Stimulated activated CD8-positive, alpha-beta memory T cell treated with anti-CD3 and anti-CD28 coated beads, Interleukin-2, amount 100 ng/mL, for 1 hour (primary cell): ENCODE measurements at places on chromosomes 7 and 10.

DNA sequence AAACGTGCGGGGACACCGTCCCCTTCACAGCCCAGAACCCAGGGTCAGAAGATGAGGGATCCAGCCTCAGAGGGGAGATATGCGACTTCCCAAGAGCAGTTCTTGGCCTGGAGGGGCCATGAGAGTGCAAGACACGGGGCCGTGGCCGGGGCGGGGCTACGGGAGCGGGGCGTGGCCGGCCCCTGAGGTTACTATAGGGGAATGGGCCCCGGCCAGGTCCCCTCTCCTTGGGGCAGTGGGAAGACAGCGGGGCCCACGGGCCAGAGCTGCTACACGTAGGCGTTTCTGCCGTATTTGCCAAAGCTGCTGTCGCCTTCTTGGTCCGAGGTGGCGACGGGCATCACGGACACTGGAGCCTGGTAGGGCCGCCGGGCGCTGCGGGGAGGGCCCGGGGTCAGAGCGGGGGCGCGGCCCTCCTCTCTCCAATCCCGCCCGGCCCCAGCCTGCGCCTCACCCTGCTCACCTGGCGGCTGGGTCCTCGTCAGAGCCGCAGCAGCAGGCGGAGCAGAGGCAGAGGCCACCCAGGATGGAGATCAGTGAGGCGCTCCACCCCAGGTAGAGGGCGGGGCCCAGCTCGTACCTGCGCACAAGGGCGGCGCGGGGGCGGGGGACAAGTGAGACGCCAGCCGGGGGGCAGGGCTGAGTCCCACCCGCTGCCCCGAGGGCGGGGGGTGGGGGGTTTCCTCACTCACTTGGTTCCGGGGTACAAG, 5.3 kb downstream of the CLDN15 start:
- no peak for DNase-seq

DNA sequence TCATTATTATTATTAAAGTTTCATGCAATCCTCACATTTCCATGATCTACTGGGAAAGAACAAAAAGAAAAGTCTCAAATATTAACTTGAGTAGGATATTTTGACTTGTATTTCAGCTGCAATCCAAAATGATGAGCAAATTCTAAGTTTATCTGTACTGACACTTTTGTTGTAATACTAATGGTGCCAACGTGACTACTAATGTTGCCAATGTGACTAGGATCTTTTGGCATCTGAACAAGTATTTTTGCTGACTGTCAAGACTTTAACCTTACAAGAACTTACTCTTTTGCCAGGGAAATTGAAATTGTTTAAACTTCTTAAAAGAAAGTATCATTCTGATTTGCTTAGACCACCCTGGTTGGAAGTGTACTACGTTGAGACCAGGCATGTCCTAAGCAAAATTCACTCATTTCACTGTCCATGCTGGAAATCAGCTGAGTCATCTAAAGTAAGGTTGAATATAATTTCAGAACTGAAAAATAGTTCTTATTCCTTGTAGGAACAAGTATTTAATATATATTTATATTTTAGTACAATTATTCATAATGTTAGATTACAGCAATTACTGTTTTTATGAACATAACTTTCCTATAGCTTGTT, 78.5 kb upstream of the LYZL1 start:
- no peak for DNase-seq

DNA sequence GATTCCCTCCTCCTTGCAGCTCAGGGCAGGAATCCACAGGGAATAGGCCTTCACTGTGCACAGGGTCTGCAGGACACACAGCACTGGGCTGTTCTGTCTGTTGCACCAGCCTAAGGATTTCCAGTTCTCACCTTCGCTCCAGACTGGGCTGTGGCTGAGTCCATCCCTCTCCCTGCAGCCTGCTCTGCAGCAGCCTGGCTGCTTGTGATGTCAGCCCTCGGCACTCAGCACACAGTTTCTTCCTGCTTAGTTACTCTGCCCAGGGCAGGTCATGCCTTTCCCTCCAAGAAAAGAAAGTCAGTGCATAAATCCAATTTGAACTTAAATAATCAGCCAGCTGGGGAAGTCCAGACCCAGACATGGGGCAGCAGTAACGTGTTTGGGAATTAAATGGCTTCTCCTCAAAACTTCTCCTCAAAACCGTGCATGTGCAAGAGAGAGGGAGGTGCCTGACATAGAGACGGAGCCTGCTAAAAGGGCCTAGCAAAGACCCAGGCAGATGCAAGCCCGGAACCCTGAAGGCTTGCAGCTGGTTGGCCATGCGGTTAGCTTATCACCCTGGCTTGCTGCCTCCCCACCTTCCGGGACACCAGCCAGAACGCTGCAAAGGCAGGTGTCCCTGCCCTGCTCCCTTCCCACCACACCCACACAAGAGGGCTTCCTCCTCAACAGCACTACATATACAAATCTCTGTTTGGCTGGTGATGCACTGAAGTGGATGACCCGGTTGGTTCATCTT, 10.9 kb upstream of the GDF2 start:
- DNase-seq = no peak

GRCh38 chr10:1327759-1328158, 271.6 kb downstream of the WDR37 start:
- DNase-seq = no peak

- no peak for DNase-seq
These were observed 2.2 kb downstream of the GTF2IRD1 start for GRCh38 chr7:74455928-74456327.

- no peak for DNase-seq
These were observed 23.1 kb upstream of the SDHAF3 start for GRCh38 chr7:97094284-97094930.
